T-helper 17 cell (primary cell): ENCODE measurements at places on chromosomes 16 and 17.

DNA sequence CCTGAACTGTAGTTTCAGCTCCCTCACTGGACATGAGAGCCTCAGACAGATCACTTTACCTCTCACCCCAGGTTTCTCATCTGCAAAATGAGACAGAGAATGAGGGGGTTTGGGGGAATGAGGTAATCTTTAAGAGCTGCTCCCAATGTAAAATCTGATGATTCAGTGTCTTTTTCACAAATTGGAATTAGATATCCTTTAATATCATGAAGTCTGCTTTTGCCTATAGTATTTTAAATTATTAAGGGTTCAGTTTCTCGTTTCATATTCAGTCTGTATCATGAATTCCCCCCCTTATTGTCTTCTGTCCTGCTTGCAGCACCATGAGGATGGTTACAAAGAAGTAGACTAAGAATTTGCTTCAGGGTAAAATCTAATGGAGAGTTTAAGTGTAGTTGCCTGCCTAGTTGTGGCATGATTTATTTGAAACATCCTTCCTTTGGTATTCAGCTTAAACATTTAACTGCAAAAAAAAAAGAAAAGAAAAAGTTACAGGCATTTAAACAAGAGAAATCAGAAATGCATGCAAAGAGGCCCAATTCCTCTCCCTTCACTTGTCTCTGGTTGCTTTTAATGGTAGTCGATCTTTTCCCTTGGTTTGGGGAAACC is 77.3 kb downstream of the WNT3 start:
- DNase-seq, result no peak

- no peak for DNase-seq
These were observed 1.8 kb downstream of the SRCIN1 start for GRCh38 chr17:38603786-38604478.

DNA sequence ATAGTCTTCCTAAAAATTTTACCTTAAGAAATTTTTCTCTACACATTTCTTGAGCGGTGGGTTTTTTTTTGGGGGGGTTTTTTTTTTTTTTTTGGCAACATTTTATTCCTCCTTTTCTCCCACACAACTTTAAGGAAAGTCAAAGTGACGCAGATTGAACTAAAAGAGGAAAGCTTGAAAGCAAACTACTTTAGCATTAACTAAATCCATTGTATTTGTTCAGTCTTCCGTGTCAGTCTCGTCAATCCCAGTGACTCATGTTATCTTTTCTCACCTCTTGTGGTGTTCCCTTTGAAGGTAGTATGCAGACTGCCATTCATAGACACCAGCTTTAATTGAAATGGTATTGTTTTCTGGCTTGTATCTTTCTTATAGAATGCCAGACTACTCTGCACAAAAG is 39.3 kb downstream of the TADA2A start:
- DNase-seq, result no peak

DNA sequence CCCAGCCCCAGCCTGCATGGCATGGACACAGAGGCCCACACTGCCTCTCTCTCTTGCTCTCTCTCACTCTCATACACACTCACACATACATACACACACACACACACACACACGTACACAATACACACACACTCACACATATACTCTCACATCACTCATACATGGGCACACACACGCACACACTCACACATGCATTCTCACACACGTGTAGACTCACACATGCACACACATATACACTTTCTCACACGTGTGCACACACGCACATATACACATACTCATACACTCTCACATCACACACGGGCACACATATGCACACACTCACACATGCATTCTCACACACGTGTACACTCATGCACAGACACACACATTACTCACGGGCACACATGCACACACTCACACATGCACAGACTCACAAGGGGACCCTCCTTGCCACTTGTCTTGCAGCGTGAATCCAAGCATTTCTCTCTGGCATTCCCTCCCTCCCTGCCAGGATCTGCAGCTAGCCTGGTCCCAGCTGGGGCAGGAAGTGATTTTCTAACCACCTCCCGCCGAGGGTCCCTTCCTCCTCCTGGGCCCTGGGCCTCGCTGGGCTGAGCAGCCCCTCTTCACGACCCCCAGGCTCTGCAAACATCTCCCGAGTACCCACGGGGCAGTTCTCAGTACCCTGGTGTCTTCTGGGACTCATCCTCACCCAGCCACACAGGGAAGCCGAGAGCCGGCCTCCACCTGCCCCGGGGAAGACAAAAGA is 37.5 kb downstream of the IL21R start:
- peak; percentile 1 for DNase-seq

DNA sequence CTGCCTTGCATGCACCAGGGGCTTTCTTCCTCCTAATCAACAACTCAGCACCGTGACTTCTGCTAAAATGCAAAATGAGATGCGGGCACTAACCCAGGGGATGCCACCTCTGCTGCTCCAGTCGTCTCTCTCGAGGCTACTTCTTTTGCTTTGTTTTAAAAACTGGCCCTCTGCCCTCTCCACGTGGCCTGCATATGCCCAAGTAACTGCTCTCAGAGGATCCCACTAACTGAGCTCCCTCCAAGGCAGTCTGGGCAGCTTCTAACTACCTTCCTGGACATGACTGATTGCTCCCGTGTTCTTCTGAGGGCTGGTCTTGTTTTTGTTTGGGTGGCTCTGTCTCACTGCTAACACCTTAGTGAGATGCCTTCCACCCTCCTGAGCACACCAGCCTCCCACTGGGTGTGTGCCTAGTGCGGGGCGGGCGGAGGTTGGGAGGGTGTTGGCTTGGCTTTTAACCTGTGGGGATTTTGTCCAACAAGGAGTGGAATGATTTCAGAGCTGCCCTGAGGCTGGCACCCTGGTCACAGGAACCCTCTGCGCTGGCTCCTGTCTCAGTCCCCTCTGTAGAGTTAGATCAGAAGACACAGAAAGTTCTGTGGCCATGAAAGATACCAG is 8.9 kb upstream of the LGALS9 start:
- DNase-seq, result no peak

DNA sequence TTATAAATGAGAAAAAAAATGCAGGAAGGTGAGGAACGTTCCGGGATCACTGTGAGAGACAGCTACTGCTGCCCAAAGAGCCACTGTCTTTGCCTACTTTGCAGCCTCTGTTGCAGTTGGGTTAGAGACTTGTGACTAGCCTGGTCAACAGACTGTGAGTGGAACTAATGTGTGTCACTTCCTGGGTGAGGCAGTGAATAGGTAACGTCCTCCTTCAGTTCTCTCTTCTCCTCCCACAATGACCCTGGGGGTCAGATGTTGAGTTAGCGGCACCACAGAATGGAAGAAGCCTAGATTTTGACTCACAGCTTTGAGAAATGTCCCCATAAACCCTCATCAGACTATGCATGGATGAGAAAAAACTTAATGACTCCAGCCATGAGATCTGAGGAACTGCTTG is 5.2 kb downstream of the C16orf46 start:
- no peak for DNase-seq
